ENCODE measurements at places on chromosomes 16 and 17. TPM values are rescaled to one million over a fixed set of nuclear protein-coding genes. Genes with fewer than 3 reads are reported as not detected.

- no peak for DNase-seq
Measured at GRCh38 chr17:72920513-72920912, 172.0 kb downstream of the SLC39A11 start.

GRCh38 chr17:58758890-58759289, 3.2 kb downstream of the PPM1E start:
- DNase-seq: no peak

The LLGL2 gene
- total RNA-seq: 8.7 TPM

DNA sequence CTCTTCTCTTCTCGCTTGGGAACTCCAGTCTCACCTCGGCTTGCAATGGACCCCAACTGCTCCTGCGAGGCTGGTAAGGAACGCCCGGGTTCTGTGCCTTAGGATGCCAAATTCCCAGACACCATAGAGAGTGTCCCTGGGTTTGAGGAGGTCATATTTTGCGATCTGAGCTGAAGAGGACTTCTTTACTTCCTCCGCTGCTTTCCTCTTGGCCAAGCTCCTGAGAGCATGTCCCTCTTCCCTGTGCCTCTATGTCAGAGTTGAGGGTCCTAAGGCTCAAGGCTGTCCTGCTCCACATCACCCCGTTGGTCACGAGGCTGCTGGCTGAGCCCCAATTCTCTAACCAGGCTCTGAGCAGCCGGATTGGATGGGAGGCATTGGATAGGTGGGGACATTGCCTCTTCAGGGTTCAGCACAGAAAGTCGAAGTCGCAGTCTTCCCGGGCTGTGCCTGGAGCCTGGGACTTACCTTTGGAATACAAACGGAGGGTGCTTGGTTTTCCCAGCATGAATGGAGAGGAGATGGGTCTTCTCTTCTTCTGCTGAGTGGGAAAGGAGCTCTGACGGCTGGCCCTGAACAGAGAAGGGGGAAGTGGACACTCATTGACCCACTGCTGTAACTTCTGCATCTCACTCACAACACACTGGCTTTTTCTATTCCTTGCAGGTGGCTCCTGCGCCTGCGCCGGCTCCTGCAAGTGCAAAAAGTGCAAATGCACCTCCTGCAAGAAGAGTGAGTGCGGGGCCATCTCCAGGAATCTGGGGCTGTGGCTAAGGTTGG, 416 bp downstream of the MT1H start:
- DNase-seq: no peak

DNA sequence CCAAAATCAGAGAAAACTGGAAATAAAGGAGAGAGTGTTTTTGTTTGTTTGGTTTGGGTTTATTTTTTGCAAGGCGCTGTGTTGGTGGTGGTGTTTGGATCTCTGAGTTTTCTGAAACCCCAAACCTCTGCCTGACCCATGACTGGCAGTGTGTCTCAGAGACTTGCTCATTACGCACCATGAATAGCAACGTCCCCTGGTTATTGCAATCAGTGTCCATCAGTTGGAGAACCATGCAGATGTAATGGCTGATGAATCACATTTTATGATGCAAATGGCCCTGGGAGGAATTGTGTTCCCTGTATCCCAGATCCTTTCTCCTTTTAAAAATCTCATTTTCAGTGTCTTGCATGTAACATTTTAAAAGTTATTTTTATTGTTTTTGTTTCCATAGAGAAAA, 362.8 kb downstream of the PMP22 start:
- DNase-seq: no peak

DNA sequence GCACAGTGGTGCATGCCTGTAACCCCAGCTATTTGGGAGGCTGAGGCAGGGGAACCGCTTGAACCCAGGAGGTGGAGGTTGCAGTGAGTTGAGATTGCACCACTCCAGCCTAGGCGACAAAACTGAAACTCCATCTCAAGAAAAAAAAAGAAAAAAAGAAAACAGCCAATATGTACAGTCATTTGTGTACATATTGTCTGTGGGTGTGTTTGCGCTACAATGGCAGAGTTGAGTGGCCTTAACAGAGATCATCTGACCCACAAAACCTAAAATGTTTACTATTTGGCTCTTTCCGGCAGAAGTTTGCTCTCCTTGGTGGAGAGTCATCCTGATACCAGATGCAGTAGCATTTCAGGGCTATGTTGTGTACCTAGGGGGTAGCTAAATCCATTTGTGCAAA, 57.9 kb downstream of the ARSG start:
- DNase-seq: no peak

- DNase-seq: no peak
Measured at GRCh38 chr17:66085221-66085620, 106.7 kb downstream of the CEP112 start.

DNA sequence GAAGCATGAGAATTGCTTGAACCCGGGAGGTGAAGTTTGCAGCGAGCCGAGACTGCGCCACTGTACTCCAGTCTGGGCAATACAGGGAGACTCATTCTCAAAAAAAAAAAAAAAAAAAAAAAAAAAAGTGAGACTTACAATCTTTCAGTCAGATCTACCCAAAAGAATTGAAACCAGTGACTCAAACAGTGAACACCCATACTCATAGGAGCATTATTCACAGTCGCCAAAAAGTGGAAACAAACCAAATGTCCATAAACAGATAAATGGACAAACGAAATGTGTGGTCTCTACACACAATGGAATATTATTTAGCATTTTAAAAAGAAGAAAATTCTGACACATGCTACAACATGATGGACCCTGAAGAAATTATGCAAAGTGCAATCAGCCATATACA, 9.1 kb upstream of the SCNN1B start:
- no peak for DNase-seq

DNA sequence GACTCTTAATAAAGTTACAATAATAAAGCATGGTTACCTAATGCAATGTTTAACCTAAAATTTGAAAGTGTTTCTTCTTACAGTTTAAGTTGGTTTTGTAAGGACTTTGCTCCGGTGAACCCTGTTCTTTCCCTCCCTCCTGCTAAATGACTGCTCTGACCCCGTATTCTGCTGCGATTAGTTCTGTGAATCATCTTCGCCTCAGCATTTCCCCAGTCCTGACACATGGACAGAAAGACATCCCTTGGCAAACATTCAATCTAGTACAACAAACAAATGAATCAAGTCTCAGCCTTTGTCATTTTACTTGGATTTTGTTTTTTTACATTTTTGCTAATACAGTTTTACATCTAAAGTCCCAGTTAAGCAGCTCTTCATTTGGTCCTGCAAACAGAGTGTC, 15.4 kb downstream of the KCNJ2 start:
- DNase-seq: no peak

The PRAC2 gene
- not detected for total RNA-seq

- no peak for DNase-seq
Measured at GRCh38 chr17:73029991-73030390, 62.5 kb downstream of the SLC39A11 start.

- no peak for DNase-seq
Measured at GRCh38 chr16:64180136-64180900, 941.5 kb downstream of the CDH11 start.

The CFAP97D1 gene
- not detected for total RNA-seq

DNA sequence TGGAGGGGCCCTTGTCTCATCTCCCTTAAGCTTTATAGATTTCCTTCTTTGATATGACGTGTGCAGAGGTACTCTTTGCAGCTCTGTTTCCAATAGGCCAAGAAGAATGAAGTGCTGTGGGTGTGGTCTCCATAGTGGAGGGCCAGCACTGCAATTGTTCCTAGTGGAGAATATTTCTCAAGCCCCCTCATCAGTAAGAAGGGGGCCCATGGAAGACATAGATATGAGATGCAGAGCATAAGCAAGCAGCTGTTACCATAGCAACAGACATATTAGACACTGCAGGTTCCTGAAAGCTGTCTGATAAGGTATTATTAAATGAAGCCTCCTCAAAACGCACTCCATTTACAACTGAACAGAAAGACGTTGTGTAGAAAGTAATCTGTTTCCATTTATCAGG, 240.7 kb downstream of the ZFHX3 start:
- no peak for DNase-seq
